B cell (primary cell): ENCODE measurements at places on chromosomes 6 and 20. TPM values are rescaled to one million over a fixed set of nuclear protein-coding genes. Genes with fewer than 3 reads are reported as not detected.

The OR2H1 gene
- not detected in 2 replicates for total RNA-seq

DNA sequence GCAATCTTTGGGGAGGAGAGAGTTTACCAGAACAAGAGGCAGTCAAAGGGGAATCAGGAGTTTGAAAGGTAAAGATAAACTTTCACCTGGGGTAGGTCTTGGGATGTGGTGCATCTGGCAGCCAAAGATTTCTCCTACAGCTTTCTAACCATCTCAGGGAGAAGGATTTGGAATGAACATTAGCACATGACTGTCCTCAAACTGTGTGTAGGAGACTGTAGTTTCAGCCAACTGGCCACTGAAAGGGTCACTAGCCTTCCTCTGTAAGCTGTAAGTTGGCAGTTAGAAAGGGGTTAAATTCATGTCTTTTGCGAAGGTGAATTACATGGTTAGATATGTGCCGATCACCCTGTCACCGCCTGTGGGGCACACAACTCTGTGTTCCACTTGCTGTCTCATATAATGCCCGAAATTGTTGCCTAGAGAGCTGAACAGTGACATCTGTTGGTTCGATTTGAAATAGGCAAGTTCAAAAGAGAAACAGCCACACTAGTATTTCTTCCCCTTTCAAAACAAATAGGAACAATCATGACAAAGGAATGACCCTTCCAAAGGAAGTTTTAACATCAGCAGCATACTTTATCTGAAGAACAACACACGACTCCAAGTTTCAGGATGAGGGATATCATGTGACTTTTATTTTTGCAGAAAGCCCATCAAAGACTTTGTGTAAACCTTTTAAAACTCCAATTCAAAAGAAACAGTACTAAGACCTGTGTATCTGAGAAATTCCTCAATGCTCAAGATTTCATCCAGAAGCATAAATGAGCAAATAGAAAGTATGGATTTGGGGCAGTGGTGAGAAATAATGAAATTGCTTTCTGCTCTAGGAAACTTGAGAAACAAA, 1.1 kb upstream of the OPN5 start:
- DNase-seq, result peak; percentile 55

GRCh38 chr6:34249469-34250261, 859 bp upstream of the SMIM29 start:
- DNase-seq, result no peak

The SLC25A27 gene
- 1.9 and 3.8 TPM in 2 replicates for total RNA-seq

- DNase-seq, result no peak
Observed at GRCh38 chr6:53982366-53983050, 128.7 kb upstream of the MLIP start.

DNA sequence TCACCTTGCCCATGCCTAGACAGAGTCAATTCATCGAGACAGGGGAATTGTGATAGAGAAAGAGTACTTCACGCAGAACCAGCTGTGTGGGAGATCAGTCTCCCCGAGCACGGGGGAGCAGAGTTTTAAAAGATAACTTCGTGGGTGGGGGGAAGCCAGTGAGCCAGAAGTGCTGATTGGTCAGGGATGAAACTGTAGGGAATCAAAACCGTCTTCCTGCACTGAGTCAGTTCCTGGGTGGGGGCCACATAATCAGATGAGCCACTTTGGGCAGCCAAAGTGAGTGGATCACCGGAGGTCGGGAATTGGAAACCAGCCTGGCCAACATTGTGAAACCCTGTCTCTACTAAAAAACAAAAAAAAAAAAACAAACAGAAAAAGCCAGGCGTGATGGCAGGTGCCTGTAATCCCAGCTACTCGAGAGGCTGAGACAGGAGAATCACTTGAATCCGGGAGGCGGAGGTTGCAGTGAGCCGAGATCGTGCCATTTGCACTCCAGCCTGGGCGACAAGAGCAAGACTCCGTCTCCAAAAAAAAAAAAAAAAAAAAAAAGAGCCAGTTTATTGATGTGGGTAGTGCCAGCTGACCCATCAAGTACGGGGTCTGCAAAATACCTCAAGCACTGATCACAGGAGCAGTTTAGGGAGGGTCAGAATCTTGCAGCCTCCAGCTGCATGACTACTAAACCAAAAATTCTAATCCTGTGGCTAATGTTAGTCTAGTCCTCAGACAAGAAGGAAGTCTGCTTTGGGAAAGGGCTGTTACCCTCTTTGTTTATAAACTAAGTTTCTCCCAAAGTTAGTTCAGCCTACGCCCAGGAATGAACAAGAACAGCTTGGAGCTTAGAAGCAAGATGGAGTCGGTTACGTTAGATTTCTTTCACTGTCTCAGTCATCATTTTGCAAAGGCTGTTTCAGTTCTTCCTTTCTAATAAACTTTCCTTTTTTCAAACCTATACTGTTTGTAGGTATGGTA, 3.9 kb upstream of the TRIM39 start:
- DNase-seq, result no peak

The C6orf163 gene
- total RNA-seq, result 10.0 and 11.8 TPM in 2 replicates

GRCh38 chr20:53922901-53923314, 147.5 kb downstream of the BCAS1 start:
- DNase-seq, result peak; percentile 80

DNA sequence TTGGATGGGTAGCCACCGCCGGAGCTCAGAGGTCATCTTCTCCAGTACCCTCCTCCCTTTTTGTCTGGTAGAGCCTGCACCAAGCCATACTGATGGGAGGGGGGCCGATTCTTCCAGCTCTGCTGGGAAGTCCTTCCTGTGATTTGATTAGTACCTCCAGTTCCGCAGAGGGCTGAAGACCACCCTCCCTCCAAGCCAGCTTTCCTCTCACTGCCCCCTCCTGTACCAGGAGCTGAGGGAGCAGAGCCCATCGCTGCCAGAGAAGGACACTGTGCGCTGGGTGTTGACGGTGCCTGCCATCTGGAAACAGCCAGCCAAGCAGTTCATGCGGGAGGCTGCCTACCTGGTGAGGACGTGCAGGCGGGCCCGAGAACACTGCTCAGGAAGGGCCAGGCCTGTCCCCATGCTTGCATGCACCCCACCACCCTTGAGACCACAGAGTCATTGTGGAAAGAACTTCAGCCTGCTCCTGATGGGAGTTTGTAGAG, 13.2 kb downstream of the HSPA12B start:
- no peak for DNase-seq
